Stomach (tissue), 19 donors: ENCODE measurements at places on chromosomes 2 and 18.

- peak; percentile 49 for DNase-seq
Observed at GRCh38 chr2:143429932-143430679, 300.9 kb downstream of the ARHGAP15 start.

DNA sequence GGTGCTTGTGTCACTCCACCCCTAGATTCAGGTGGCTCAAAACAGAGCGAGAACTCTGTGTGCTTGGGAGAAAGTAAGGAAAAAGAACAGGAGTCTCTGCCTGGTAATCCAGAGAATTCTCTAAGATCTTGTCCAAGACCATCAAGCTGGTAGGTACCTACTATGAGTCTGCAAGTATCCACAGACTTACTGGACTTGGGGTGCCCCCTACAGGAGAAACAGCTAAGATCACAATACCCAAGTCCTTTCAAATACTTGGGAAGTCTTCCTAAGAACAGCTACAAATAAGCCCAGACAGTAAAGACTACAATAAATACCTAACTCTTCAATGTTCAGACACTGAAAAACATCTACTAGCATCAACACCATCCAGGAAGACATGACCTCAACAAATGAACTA lies 1143.6 kb upstream of the ACVR2A start:
- DNase-seq = no peak

DNA sequence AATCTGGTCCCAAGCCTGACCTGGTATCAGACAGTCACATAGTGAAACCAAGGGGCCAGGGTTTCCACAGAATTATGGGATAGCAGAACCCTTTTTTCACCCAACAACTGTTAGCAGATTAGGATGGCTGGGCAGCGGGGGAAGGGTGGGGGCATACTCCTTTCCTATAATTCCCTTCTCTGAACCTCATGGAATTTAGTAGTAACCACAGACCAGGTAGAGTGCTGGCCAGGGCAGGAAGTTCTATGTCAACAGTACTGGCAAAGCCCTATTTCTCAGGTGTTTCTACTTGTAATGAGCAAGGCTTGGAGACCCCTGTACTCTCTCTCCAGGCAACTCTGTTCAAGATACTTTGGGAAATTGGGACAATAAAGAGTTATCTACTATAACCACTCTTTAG lies 174.6 kb downstream of the THADA start:
- DNase-seq = no peak

GRCh38 chr2:226798422-226799210 lies 1.0 kb downstream of the IRS1 start:
- DNase-seq = peak; percentile 46

- DNase-seq = no peak
Observed at GRCh38 chr2:51791496-51791895, 759.6 kb upstream of the NRXN1 start.

- DNase-seq = no peak
Observed at GRCh38 chr18:61860302-61860701, 32.5 kb downstream of the RNF152 start.

GRCh38 chr2:144328938-144329337 lies 191.0 kb downstream of the ZEB2 start:
- DNase-seq = no peak

- no peak for DNase-seq
Observed at GRCh38 chr2:74253971-74254310, 55.5 kb downstream of the MTHFD2 start.

- no peak for DNase-seq
Observed at GRCh38 chr2:213934560-213934959, 476.3 kb upstream of the VWC2L start.

DNA sequence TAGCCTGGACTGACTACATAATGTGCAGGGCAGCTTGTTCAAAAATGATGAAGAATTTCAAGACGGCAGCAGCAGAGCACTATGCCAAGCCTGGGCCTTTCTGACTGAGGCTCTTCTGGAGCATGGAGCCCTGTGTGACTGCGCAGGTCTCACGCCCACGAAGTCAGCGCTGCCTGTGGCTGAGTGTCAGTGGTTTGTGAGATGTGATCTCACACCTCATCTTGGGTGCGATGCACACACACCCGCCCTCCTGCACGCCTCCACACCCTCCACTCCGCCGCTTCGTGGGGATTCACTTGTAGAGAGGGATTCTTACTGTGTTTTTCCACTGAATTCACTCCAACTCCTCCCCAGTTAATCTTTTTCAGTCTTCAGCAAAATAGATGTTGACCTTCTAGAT lies 103.9 kb downstream of the VIT start:
- no peak for DNase-seq

GRCh38 chr2:19347619-19348562 lies 10.5 kb downstream of the OSR1 start:
- peak; percentile 98 for DNase-seq

GRCh38 chr18:23661735-23662308 lies 889 bp downstream of the ANKRD29 start:
- DNase-seq = no peak

GRCh38 chr2:128450211-128451024 lies 131.8 kb upstream of the HS6ST1 start:
- DNase-seq = peak; percentile 17

DNA sequence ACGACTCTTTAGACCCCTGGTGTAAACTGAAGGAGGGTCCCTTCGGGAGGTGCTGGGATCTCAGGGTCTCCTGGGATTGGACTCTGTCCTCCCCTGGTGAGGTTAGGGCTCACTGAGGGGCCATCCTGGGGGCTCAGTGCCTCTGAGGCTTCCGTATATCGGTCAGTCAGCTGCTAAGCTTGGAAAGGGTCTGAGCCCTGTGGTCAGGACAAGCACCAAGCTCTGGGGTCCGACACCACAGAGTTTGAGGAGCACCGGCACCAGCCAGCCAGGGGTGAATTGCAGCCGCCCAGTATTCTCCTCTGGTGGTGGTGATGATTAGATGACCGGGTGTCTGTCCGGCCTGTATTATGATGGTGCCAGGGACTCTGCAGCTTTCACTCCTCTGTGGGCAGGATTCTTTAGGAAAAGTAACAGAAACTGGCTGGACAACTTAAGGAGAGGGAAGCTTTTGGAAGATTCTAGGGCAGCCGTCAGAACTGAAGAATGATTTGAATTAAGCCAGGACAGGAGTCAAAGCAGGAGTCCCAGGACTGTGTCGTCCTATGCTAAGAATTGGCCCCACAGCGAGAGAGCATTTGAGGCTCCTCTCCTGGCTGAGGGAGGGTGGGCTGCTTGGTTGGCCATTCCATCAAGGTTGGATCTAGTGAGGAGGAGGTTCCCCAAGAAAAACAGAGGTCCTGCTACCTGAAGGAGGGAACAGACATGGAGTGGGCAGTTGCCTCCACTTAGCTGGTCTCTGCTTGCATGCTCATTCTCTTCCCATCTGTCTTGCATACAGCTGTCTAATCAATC lies 158.6 kb upstream of the HS6ST1 start:
- DNase-seq = no peak

GRCh38 chr2:46831051-46831868 lies 84.3 kb downstream of the MCFD2 start:
- DNase-seq = no peak

DNA sequence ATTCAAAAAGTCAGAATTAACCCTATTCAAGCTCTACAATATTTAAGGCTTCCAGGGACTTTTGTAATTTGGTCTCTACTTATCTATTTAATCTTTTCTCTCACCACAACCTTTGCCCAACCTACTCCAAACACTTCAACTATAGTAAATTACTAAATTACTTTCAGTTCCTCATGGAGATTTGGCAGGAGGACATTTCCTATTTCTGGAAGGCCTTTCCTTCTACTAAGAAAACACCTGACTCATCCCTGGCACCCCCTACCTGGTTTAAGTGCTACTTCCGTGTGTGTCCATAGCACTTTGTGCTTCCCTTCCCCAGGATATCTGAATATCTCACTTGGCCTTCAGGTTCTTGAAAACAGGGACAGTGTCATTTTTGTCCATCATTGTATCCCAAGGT lies 96.3 kb downstream of the UPP2 start:
- no peak for DNase-seq

- DNase-seq = peak; percentile 54
Observed at GRCh38 chr2:26000561-26001082, 18.3 kb upstream of the KIF3C start.

DNA sequence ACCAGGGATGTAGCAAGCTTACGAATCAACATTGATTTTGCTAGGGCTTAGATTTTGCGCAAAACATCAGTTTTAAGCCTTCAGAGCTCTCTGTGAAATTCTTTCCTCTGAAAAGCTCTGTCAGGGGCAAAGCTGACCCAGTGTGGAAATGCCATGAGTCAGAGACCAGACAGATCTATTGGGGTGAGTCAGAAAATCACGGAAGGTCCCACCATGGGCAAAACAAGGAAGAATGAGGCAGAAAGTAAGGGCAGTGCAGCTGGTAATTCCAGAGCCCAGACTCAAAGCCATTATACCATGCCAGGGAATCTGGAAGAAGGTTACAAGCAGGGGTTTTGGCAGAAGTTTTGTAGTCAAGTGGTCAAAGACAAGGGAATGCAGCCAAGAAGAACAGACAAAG lies 256.6 kb upstream of the CTAGE1 start:
- no peak for DNase-seq

DNA sequence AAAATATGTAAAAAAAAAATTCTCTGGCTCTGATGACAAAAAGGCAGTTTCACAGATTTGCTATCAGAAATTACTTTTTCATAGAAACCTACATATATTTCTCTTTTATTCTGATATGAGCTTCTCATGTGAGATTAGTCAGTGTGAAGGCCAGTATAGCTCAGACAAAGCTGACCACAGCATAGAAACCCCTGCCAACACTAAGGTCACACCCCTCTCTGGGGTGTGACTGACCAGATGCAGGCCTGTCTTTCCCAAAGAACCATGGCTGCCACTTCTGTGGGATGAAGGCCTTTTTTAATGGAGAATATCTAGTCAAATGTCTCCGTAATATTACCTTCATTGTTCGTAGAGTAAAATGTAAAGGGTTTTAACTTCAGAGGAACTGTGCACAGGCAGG lies 330.3 kb upstream of the KCNJ3 start:
- no peak for DNase-seq

GRCh38 chr2:198017068-198017467 lies 212.7 kb downstream of the PLCL1 start:
- no peak for DNase-seq

DNA sequence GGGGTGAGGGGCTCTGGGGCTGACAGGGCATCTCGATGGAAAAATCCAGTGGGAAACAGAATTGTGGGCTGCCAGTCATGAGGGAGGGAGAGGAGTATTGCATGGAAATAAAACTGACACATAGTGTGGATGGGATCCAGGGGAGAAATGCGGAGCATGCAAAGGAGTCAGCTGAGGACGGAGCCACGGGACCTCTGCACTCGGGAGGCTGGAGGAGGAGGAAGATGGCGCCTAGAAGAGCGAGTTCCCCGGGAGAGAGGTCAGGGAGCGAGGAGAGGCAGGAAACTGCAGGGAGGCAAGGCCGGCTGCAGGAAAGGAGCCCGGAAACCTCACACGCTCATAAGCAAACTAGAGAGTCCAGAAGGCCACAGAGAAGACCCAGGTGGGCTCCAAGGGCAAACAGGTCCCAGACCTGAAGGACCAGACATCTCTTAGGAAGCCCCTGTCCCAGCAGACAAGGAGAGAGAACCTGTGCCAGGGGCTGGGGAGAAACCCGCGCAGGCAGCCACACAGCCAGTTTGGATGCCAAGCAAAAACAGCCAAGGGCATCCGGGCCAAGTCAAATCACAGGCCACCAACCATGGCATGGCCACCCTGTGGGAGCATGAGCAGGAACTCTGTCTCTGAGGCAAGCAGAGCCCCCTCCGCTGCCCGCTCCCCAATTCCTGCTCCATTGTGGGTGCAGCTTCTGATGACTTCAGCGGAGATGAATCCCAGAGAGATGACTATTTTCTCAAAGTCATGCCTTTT lies 218.8 kb upstream of the ID2 start:
- DNase-seq = no peak

- no peak for DNase-seq
Observed at GRCh38 chr2:221434142-221434541, 138.0 kb downstream of the EPHA4 start.

- DNase-seq = peak; percentile 1
Observed at GRCh38 chr2:241768850-241769249, 7.8 kb upstream of the GAL3ST2 start.

DNA sequence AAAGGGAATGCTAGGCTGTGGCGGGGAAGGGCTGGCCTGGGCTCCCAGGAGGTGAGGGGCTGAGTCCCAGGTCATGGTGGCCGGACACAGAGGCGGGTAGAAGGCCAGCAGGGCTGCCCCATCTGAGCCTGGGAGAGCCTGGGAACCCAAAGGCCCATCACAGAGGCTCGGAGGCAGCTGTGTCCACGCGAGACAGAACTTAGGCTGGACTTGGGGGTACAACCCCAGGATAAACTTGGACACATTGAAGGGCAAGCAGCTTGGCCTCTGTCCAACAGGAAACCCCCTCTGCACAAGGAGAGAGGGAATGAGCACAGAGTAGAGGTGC lies 95.9 kb downstream of the ZFP36L2 start:
- no peak for DNase-seq

GRCh38 chr2:101369100-101369499 lies 18.2 kb downstream of the CREG2 start:
- DNase-seq = no peak

- DNase-seq = no peak
Observed at GRCh38 chr2:13601506-13601905, 884.8 kb downstream of the TRIB2 start.

GRCh38 chr2:190881598-190882410 lies 1.2 kb downstream of the GLS start:
- peak; percentile 91 for DNase-seq

DNA sequence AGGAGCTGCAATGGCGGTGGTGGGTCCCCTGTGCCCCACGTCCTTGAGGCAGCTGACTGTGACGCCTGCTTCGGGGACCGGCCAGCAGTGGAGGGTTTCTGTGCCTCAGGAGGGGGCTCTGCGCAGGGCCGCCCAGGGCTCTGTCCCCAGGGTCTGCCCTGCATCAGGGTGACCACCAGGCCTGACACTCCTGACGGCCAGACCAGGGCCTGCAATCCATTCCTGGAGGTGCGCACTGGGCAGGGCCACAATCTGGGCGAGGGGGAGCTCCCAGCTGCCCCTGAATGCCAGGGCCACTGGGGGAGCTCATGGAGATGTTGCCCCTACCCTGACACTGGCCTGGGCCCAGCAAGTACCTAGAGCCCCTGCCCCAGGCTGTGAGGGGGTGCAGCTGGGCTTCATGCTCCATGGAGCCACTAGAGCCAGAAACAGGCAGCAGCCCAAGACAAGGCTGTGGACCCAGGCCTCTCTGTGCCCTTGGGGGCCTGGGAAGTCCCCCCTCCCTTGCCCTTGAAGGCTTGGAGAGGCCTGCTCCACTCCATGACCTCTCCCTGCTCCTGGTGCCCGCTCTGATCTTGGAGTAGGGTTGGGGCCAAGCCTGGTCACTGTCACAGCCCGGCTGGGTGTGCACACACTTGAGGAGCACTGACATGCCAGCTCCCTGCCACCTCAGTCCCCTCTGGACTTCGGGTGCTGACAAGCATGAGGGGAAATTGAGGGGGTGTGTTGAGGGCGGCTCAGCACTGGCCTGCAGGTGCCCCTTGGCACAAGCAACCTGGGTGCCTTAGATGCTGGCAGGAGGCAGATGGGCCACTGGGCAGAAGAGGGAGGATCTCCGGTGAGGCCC lies 55.9 kb downstream of the LDAH start:
- no peak for DNase-seq
